ENCODE measurements at places on chromosomes 12 and 14.

- DNase-seq, result no peak
Observed at GRCh38 chr14:100796946-100797345, 29.0 kb upstream of the MEG3 start.

DNA sequence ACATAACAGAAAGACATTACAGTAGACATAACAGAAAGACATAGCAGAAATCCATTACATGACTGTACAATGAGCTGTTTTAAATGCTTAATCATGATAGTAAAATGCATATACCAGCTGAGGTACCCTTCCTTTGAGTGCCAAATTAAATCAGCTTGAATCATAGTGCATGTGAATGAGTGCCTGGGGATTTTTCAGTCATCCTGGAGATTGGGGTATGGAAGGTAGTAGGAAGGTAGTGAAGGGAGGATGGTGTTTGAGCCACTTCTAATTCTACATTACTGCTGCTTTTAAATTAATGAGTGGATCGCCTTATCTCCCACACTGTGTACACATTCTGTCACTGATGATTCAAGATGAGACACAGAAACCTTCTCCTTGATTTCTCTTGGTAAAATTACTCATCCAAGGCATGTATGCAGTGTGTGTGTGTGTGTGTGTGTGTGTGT is 534.2 kb downstream of the LRFN5 start:
- DNase-seq, result no peak

GRCh38 chr12:78938341-78939084 is 73.9 kb downstream of the SYT1 start:
- no peak for DNase-seq

DNA sequence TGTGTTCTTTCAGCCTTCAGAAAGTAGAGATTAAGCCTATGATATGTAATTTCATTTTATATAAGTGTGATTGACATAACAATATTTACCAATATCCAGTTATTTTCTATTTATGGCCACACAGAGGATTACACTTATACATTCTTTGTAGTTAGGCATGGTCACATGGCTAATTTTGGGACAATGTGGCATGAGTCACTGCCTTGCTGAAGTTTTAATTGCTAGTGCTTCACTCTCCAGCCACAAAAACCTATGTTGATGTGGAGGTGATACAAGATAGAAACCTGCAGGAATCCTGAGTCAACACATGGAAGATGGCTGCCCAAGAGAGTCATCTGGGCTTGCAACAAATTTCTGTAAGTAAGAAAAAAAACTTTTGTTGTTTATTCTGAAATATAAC is 17.0 kb downstream of the CLEC14A start:
- DNase-seq, result no peak

GRCh38 chr14:34782031-34782430 is 67.6 kb upstream of the CFL2 start:
- no peak for DNase-seq

DNA sequence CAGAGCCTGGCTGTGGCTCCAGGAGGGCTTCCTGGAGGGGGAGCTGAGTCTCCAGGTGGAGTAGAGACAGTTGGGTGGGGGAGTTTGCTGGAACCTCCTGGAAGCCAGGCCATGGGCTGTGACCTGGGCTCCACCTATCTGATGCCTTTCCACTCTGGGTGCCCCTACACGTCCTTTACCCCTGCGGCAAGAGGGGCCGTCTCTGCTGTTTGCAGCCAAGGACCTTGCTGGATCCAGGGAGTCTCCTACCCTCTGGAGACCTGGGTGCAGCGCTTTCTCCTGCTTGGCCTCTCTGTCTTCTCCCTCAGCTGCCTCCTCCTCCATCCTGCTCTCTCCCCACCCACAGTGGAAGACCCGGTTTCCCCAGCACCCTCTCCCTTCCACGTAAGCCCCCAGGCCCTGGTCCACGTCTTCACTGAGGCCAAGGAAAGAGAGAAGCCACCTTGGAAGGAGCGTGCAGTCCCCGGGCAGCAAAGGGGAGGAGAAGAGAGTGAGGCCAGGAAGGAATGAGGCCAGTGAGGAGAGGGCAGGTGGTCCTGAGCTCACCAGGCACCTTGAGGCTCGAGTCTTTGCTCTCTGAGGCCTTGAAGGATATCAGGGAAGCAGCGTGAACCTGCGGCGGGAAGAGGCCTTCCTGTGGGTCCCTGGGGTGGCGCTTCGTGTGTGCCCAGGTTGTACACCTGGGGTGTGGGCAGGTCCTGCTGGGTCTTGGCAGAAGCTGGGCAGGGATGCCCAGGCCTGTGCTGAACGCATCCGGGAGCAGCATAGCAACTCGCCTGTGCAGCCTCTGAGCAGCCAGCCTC is 294.3 kb upstream of the RTL1 start:
- DNase-seq, result no peak

DNA sequence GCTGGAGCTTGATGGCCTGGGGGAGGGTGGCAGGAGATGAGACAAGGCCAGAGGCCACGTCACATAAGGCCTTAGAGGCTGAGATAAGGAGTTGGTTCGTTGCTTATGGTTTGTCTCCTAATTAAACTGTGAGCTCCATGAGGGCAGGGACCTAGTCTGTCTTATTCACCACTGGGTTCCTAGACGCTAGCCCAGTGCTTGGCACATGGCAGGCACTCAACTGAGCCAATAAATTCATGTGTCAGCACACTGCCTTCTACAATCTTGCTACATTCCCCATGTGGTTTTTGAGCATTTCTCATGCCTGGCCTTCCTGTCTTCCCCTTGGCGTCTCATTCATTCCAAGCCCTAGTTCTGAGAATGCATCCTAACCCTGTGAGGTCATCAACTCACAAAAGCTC is 92.5 kb upstream of the MED13L start:
- DNase-seq, result no peak

DNA sequence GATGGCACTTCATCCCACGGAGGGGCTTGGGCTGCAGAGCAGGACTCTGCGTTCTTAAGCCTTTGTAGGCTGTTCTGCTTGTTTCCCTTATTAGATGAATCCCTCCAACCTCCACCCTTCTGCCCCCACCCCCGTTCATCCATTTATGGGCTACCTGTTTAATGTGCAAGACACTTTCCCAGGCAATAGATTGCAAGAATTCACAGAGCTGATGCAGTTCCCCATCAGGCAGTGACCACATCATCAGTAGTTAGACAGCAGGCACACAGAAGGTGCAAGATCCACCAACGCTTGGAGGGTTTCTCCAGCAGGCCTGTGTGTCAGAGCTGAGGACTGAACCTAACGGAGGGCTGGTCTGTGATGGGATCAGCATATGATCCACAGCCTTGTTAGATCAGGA is 1.2 kb upstream of the C1R start:
- DNase-seq, result no peak

DNA sequence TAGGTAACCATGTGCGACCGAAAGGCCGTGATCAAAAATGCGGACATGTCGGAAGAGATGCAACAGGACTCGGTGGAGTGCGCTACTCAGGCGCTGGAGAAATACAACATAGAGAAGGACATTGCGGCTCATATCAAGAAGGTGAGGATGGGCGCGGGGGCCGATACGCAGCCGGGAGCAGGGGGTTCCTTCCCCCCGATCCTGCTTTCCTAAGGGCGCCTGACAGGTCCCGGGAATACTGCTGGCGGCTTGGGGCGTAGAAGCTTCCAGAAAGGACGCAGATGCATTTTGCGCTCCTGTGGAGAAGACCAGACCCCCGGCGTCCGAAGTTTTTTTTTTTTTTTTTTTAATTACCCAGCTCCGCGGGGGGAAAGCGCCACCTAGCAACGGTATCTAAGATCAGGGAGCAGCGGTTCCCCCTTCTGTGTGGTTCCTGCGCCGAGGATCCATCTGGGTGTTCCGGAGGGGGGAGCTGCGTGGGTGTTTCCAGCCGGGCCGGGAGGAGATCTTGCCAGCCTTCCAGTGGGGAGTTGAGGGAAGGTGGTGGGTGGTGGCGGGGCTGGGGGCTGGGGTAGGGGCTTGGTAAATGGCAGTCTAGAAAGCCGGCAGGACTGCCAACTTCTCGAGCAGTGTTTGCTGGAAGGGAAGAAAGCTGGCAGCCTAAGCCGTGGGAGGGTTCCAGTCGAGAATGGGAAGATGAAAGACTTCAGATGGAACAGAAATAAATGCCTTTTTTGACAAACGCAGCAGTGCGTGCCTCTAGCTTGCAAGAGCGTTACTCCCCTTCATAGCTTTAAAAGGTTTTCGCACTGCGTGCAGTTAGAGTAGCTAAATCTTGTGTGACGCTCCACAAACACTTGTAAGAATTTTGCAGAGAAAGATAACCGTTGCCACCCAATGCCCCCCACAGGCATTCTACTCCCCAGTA is 764 bp downstream of the DYNLL1 start:
- DNase-seq, result peak; percentile 40

- no peak for DNase-seq
Observed at GRCh38 chr14:55697414-55697861, 117.4 kb downstream of the KTN1 start.
